ENCODE measurements at places on chromosomes 2 and 18.
A peak's percentile ranks its signal among the peaks of the same experiment; 100 is the strongest.

DNA sequence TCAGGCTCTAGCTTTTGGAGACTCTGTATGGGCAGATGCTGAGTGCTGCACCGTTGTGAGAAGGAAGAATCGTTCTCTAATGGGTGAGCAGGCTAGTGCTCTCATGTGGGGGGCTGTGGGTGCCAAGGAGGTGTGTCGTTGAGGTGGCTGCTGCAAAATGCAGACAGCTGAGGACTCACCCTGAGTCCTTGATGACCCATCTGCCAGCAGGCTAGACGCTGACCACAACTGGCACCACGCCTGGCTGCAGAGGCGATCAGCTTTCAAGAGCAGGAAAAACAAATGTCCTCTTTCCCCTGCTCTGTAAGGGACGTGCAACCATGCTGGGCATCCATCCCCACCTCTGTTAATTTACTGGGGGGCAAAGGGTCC lies 48.2 kb downstream of the HAUS1 start:
- no peak for DNase-seq
- H3K36me3 ChIP-seq, result no peaks in the 10 kb centered on the region

GRCh38 chr2:24824966-24825882 lies 32.0 kb downstream of the CENPO start:
- H3K4me3 ChIP-seq, result no peak overlapping the region
- H3K36me3 ChIP-seq, result peaks cover 27% of the 10 kb centered on the region
- no peaks in the 10 kb centered on the region for H3K27me3 ChIP-seq
- DNase-seq, result no peak
- no peak overlapping the region for H3K27ac ChIP-seq

GRCh38 chr2:230830428-230830827 lies 34.3 kb upstream of the ITM2C start:
- H3K4me1 ChIP-seq, result peaks cover 4% of the 10 kb centered on the region
- no peaks in the 10 kb centered on the region for H3K27me3 ChIP-seq
- DNase-seq, result no peak
- no peak overlapping the region for H3K27ac ChIP-seq
- H3K36me3 ChIP-seq, result no peaks in the 10 kb centered on the region

DNA sequence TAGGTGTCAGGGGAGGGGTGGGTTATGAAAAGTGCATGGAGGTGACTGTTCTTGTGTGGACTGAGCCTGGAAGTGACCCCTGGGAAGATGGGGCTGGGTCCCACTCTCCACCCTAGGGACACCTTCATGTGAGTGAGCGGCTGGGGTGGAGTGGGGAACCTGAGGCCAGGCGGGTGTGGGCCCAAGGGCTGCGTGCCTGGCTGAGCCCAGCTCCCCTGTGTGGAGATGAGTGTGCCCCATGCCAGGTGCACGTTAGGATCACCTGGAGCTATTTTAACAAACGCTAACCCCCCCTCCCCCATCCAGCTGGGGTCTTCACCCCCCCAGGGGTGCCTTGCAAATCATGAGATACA lies 26.5 kb downstream of the ZAP70 start:
- DNase-seq, result no peak
- no peak overlapping the region for H3K27ac ChIP-seq
- H3K4me3 ChIP-seq, result no peak overlapping the region
- H3K36me3 ChIP-seq, result no peaks in the 10 kb centered on the region
- no peaks in the 10 kb centered on the region for H3K27me3 ChIP-seq

GRCh38 chr2:239175181-239175580 lies 225.6 kb downstream of the HDAC4 start:
- no peak overlapping the region for H3K27ac ChIP-seq
- peaks cover 44% of the 10 kb centered on the region for H3K36me3 ChIP-seq
- H3K4me1 ChIP-seq, result no peaks in the 10 kb centered on the region
- H3K4me3 ChIP-seq, result no peak overlapping the region

- H3K27me3 ChIP-seq, result no peaks in the 10 kb centered on the region
- H3K4me3 ChIP-seq, result no peak overlapping the region
- DNase-seq, result no peak
- H3K4me1 ChIP-seq, result no peaks in the 10 kb centered on the region
- H3K27ac ChIP-seq, result no peak overlapping the region
- no peaks in the 10 kb centered on the region for H3K36me3 ChIP-seq
Measured at GRCh38 chr2:3214806-3215404, 162.7 kb downstream of the EIPR1 start.

DNA sequence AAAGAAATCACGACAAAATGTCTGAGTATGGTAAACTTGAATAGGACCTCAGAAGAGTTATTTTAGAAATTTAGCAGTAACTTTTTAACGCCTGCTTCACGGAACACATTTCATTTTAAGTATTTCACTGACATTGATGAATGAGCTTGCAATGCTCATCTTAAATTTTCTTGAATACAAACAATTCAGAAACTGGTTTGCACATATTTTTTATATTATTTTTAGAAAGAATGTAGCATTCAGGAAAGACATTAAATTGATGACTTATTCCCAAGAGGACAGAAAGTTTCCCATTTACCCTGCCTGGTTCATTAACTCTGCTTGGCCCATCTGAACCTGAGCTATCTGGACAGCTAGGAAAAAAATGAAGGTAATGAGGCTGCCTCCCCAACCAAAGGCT lies 89.3 kb downstream of the MBD2 start:
- no peaks in the 10 kb centered on the region for H3K4me1 ChIP-seq
- no peak overlapping the region for H3K27ac ChIP-seq
- no peak overlapping the region for H3K4me3 ChIP-seq
- no peaks in the 10 kb centered on the region for H3K36me3 ChIP-seq
- H3K27me3 ChIP-seq, result no peaks in the 10 kb centered on the region
- no peak for DNase-seq

DNA sequence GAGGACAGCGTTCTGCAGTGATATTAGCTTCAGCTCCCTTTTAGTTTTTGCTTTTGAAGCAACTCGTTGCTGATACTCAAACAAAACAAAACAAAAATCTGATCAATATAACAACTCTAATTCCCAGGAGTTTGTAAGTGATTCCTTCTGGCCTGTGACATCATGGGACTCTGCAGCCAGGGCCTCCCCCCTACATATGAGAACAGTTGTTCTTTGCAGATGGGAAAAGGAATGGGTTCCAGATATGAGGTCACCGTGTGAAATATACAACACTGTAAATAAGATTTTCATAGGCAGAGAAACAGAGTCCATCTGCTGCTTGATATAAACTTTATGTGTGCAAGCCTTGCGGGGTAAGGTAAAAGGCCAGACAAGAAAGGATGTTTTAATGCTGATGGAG lies 56.7 kb downstream of the DIS3L2 start:
- DNase-seq, result no peak
- no peak overlapping the region for H3K4me3 ChIP-seq
- no peak overlapping the region for H3K27ac ChIP-seq
- H3K36me3 ChIP-seq, result peaks cover 3% of the 10 kb centered on the region
- no peaks in the 10 kb centered on the region for H3K27me3 ChIP-seq

DNA sequence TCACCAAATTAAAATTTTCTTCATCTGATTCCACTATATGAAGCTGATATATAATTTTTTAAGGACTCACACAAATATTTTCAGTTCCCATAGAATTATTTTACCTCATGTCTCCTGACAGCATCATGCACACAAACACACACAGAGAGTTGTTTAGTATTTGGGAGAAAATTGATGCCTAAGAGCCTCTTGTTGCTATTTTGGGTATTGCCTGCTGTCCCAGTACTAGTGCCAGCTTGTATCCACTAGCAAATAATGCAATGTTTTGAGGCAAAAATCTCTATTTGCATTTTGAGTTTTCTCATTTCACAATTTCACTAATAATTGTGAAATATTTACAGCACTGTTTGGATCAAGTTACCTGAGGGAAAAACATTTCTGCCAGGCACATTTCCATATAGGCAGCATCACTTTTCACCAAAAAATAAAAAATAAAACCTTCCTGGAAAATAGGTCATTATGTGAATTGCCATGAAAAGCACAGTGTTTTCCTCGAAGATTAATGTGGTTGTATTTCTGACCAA lies 328.2 kb downstream of the KCNJ3 start:
- H3K27ac ChIP-seq, result no peak overlapping the region
- H3K4me1 ChIP-seq, result no peaks in the 10 kb centered on the region
- H3K4me3 ChIP-seq, result no peak overlapping the region
- DNase-seq, result no peak
- H3K27me3 ChIP-seq, result no peaks in the 10 kb centered on the region

GRCh38 chr2:213317929-213318328 lies 33.7 kb downstream of the SPAG16 start:
- no peak overlapping the region for H3K27ac ChIP-seq
- no peak overlapping the region for H3K4me3 ChIP-seq
- DNase-seq, result no peak
- peaks cover 3% of the 10 kb centered on the region for H3K36me3 ChIP-seq
- H3K27me3 ChIP-seq, result no peaks in the 10 kb centered on the region

DNA sequence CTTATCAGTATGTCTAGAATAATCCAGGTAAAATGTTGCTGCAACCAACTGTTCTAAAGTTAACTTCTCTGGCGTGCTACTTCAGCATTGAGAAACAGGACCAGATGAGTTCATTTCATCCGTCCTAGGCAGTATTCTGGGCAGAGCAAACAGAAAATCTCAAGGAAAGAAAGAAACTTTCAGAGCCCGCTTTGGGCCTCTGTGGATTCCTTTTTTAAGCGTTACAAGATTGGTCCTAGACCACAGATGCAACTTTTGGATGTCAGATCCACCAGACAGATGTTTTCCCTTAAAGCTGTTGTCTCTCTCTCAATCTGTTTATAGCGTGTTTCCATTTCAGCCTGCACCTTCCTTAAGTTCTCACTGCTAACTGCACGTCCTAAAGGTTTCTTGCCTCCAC lies 75.0 kb downstream of the BCL2 start:
- H3K27me3 ChIP-seq, result no peaks in the 10 kb centered on the region
- no peak overlapping the region for H3K4me3 ChIP-seq
- no peaks in the 10 kb centered on the region for H3K4me1 ChIP-seq
- no peak overlapping the region for H3K27ac ChIP-seq
- no peaks in the 10 kb centered on the region for H3K36me3 ChIP-seq
- DNase-seq, result no peak

GRCh38 chr18:36543991-36544725 lies 246.6 kb downstream of the FHOD3 start:
- H3K27ac ChIP-seq, result peak overlapping the region; percentile 78
- H3K36me3 ChIP-seq, result no peaks in the 10 kb centered on the region
- no peaks in the 10 kb centered on the region for H3K4me1 ChIP-seq
- H3K27me3 ChIP-seq, result no peaks in the 10 kb centered on the region

GRCh38 chr2:38097988-38098385 lies 22.0 kb upstream of the CYP1B1 start:
- no peak overlapping the region for H3K27ac ChIP-seq
- H3K4me1 ChIP-seq, result no peaks in the 10 kb centered on the region
- no peaks in the 10 kb centered on the region for H3K36me3 ChIP-seq

GRCh38 chr2:128557831-128558241 lies 239.2 kb upstream of the HS6ST1 start:
- H3K36me3 ChIP-seq, result no peaks in the 10 kb centered on the region
- no peaks in the 10 kb centered on the region for H3K27me3 ChIP-seq
- peak; percentile 63 for DNase-seq
- no peak overlapping the region for H3K27ac ChIP-seq
- peaks cover under 1% of the 10 kb centered on the region for H3K4me1 ChIP-seq

DNA sequence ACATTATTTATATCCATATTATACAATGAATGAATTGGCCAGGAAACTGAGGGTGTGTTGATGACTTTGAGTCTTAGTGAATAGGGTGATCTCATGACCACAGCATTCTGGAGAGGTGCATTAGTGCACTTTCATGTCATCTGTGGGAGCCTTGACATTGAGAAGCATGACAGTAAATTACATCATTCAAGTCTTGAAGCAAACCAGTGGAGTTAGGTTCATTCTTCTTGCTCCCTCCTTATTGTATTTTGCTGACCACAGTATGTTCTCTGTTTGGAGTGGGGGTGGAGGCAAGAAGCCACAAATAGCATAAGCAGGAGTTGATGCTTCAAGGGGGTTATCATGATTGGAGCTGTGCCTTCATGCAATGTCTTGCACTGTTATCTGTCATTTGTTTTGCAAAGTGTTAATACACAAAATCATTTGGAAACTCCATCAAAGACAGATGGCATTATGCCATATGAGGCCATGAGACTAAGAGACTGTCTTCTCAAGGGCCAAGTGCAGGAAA lies 680.2 kb downstream of the NYAP2 start:
- no peaks in the 10 kb centered on the region for H3K27me3 ChIP-seq
- no peak overlapping the region for H3K27ac ChIP-seq
- DNase-seq, result no peak
- no peaks in the 10 kb centered on the region for H3K36me3 ChIP-seq
- H3K4me1 ChIP-seq, result no peaks in the 10 kb centered on the region
- H3K4me3 ChIP-seq, result no peak overlapping the region

- no peak overlapping the region for H3K4me3 ChIP-seq
- no peak for DNase-seq
- H3K27ac ChIP-seq, result no peak overlapping the region
- H3K4me1 ChIP-seq, result peaks cover 11% of the 10 kb centered on the region
- H3K36me3 ChIP-seq, result no peaks in the 10 kb centered on the region
Measured at GRCh38 chr2:173079973-173080860, 4.6 kb downstream of the MAP3K20 start.

GRCh38 chr18:57839942-57840381 lies 36.8 kb upstream of the ATP8B1 start:
- no peaks in the 10 kb centered on the region for H3K27me3 ChIP-seq
- no peaks in the 10 kb centered on the region for H3K36me3 ChIP-seq
- no peak overlapping the region for H3K27ac ChIP-seq

- H3K27me3 ChIP-seq, result no peaks in the 10 kb centered on the region
- peak overlapping the region; percentile 73 for H3K4me3 ChIP-seq
- H3K4me1 ChIP-seq, result peaks cover 14% of the 10 kb centered on the region
- H3K36me3 ChIP-seq, result no peaks in the 10 kb centered on the region
Measured at GRCh38 chr2:176136374-176137251, 7.1 kb downstream of the HOXD8 start.

DNA sequence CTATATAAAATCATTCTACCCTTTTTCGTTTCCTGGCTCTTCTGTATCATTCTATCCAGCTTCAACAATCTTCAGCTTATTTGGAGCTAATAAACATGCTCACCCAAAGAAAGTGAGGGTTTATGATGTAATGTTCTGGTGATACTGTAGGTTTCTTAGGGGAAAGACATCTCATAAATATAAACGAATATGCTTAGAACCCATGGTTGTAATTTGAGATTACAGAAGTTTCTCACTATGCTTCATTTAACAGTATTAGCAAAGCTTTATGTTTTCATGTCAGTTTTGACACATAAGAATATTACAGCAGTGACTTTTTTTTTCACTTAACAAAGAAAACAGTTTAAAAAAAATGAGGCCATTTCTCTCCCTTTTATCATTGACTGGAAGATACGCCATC lies 11.8 kb upstream of the PEX13 start:
- no peaks in the 10 kb centered on the region for H3K27me3 ChIP-seq
- H3K4me1 ChIP-seq, result no peaks in the 10 kb centered on the region
- H3K27ac ChIP-seq, result no peak overlapping the region
- no peak overlapping the region for H3K4me3 ChIP-seq
